ENCODE measurements at places on chromosomes 2 and 18. TPM values are rescaled to one million over a fixed set of nuclear protein-coding genes. Genes with fewer than 3 reads are reported as not detected.

DNA sequence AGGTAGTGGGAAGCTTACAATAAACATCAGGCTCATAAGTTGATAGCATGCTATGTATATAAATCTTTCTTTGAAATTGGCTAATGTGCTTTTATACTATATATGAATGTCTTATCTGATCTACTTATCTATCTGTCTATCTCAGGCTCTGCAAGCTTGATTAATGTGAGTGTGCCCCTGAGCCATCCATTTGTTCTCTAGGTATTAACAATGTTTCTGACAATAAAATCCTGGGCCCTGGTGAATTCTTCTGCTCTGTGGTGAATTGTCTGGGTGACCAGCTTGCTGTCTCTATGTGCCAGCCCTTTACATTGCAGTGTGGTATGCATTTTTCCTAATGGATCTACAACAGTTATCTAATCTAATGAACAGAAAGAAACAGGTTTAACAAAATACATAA is 295.9 kb downstream of the HRH4 start:
- no peaks in the 10 kb centered on the region for H3K4me1 ChIP-seq
- H3K4me3 ChIP-seq: no peak overlapping the region
- no peak overlapping the region for H3K27ac ChIP-seq
- no peak for DNase-seq

- H3K27ac ChIP-seq: no peak overlapping the region
- no peak overlapping the region for H3K4me3 ChIP-seq
- no peaks in the 10 kb centered on the region for H3K36me3 ChIP-seq
- H3K27me3 ChIP-seq: no peaks in the 10 kb centered on the region
- no peaks in the 10 kb centered on the region for H3K4me1 ChIP-seq
These were observed 1045.2 kb upstream of the NRXN1 start for GRCh38 chr2:52077159-52077558.

GRCh38 chr18:78934551-78935225 is 44.9 kb upstream of the SALL3 start:
- no peak overlapping the region for H3K4me3 ChIP-seq
- H3K36me3 ChIP-seq: no peaks in the 10 kb centered on the region
- no peak for DNase-seq

DNA sequence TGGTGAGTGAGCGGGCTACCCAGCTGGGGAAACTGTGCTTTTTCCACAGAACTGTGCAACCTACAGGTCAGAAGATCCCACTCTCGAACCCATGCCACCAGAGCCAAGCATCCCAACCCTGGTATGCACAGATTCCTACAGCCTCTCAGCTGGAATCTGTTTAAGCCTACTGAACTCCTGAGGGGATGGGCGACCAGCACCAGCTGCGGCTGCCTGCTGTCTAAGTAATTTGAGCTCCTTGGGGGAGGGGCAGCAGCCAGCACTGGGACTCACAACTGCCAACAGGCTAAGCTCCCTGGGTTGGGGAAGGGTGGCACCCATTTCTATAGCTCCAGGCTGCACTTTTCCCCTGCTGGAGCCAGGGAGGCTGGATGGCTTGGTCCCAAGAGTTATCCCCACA is 11.8 kb downstream of the CYP27C1 start:
- H3K4me1 ChIP-seq: no peaks in the 10 kb centered on the region
- no peaks in the 10 kb centered on the region for H3K36me3 ChIP-seq
- peaks cover 2% of the 10 kb centered on the region for H3K27me3 ChIP-seq
- DNase-seq: no peak
- H3K4me3 ChIP-seq: no peak overlapping the region

- no peaks in the 10 kb centered on the region for H3K27me3 ChIP-seq
- H3K27ac ChIP-seq: no peak overlapping the region
- no peak overlapping the region for H3K4me3 ChIP-seq
- H3K36me3 ChIP-seq: no peaks in the 10 kb centered on the region
- no peak for DNase-seq
- no peaks in the 10 kb centered on the region for H3K4me1 ChIP-seq
These were observed 306.9 kb downstream of the BCL11A start for GRCh38 chr2:60246583-60246982.

DNA sequence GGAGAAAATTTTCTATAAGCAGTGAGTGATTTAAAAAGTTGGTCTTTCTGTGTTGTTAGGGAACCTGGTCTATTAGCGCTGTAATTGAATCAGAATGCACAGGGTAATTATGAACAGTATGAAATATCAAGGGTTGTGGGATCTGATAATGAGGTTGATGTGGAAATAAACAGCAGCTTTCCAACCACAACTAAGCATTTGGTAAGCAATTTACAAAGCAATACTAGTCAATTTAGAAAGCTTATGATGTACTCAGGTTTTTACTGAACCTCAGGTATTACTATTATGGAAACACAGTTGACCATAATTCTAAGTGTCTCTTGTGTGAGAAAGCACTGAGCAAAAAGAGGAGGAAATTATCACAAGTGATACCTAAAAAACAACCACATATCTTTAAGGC is 11.0 kb upstream of the SMCHD1 start:
- peaks cover 20% of the 10 kb centered on the region for H3K4me1 ChIP-seq
- no peaks in the 10 kb centered on the region for H3K36me3 ChIP-seq
- no peak overlapping the region for H3K4me3 ChIP-seq
- no peak for DNase-seq

DNA sequence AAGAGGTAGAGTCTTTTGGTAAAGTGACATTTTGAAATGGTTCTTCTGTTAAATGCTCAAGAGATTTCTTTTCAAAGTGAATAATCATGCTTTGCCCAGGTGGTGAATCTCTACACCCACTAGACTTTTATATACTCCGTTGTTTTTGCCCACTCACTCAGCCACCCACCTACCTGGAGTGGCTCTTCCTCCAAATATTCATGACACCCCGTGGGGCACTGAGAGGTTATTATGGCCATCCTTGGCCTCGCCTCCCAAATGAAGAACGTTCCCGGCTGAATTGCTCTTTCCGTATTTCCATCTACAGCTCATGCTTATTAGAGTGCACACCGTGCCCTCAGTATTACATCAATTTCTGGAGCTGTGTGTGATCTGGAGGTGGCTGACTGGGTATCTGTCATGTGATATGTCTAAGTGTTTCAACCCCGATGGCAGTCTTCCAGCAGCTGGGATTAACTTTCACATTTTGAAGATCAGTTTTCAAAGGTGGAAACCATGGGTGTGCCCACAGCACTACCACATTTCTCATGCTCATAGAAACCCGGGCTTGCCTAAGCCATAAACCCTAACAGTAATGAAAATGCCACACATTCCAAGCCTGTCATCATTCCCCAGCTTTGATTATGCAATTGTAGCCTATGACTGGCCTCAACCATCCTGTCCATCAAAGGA is 406.6 kb upstream of the MMADHC start:
- H3K27ac ChIP-seq: no peak overlapping the region
- no peaks in the 10 kb centered on the region for H3K36me3 ChIP-seq

GRCh38 chr18:76348267-76349066 is 146.6 kb downstream of the ZNF516 start:
- H3K4me1 ChIP-seq: peaks cover 49% of the 10 kb centered on the region
- peak; percentile 81 for DNase-seq
- H3K27ac ChIP-seq: no peak overlapping the region
- H3K36me3 ChIP-seq: no peaks in the 10 kb centered on the region
- no peaks in the 10 kb centered on the region for H3K27me3 ChIP-seq

MEP1B gene
- total RNA-seq: not detected

ARHGEF33 gene
- total RNA-seq: not detected

BMP10 gene
- total RNA-seq: not detected

Measured in HepG2 (cell line).